ENCODE measurements at places on chromosomes 2 and 18.

GRCh38 chr2:181977661-181978350 is 7.8 kb upstream of the PPP1R1C start:
- DNase-seq, result no peak

DNA sequence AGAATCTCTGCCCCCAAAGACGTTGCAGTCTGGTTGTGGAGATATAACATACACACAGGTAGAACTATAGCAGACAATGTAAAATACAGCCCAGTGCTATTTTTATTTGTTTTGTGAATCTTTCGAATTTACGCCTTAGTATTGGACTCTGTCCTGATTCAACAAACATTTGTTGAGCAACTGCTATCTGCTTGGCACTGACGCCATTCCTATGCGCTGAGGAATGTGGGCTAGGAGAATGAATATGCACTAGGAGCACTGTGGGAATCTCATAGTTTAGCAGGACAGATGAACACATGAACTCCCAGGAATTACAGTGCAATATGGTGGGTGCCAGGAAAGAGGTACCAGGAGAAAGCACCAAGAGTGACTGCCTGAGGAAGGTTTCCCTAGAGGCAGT is 181.7 kb upstream of the SIX3 start:
- no peak for DNase-seq

DNA sequence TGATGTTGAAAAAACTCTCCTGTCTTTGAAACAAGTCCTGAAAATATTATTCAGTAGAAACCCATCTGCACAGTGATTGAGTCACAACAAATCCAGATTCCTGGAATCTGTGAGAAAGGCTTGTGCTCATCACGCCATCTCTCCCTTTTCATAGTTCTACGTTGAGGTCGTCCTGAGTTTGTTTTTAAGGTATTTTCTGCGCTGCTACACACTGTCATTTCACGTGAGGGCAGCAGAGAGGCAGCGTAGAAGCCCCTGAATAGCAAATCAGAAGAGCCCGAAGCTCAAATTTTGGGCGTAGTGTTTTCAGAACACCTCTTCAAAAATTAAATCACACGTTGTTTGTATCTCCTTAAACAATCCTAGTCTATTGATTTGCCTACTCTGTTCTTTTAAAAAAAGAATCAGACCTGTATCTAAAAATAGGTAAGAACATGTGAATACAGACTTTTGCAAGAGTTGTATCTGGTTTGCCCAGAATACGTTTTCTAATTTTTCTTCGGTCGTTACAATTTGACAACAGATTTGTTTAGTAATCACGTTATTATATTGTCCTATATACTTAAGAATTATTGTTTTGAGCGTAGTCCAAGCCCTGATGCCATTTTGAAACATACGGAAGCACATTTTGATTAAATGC is 61.6 kb upstream of the SLC38A11 start:
- peak; percentile 27 for DNase-seq

DNA sequence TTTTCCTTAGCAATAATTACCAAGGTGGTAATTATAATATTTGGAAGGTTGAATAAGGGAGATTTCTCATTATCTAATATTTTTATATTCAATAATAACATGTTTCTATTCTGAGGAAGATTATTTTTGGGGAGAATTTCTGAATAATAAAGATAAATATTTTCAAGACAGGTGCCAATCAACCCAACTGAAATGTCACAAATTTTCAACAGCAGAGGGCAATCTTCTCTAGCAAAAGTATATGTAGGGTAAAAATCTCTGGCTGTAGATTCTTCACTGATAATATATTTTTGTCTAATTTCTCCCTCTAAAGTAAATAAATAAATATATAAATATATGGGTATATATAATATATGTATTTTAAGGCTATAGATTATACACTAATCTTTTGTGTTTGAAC is 1187.2 kb upstream of the CRIM1 start:
- DNase-seq, result no peak

DNA sequence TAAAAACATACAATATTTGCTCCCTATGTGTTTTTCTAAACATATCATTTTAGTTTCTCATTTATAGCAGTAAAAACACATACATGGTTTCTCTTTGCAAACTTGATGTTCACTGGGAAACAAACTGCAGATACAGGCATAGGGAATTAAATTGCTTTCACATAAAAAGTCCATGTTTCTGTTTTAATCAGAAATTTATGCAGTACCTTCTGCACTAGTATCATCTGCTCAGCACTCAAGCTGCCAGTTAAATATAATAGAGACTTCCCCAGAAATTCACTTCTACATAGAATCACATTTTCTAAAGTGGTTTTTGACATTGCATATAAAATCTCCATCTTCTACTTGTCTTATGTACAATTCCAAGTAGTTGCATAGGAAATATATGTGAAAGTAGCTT is 1107.3 kb upstream of the NRXN1 start:
- no peak for DNase-seq

- DNase-seq, result no peak
Measured at GRCh38 chr2:104577143-104577542, 276.8 kb upstream of the POU3F3 start.

DNA sequence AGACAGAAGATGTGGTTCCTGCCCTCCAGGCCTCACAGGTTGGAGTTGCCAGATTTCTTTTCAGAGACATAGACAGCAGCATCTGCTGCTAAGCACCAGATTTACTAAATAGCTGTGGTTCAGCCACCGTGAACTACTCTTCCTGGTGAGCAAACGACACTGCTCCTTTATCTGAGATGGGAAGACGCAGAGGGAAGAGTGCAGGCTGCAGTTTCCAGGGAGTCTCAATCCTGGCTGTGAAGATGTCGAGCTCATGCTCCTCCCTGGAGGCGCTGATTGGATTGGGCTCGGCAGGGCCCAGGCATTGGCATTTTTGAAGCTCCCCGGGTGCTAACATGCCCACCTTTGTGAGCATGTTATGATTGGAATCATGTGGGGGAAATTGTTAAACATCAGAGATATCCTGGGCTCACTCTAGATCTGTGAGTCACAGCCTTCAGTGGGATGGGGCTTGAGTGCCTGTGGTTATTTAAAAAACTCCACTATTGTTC is 314.8 kb downstream of the TSN start:
- DNase-seq, result no peak

DNA sequence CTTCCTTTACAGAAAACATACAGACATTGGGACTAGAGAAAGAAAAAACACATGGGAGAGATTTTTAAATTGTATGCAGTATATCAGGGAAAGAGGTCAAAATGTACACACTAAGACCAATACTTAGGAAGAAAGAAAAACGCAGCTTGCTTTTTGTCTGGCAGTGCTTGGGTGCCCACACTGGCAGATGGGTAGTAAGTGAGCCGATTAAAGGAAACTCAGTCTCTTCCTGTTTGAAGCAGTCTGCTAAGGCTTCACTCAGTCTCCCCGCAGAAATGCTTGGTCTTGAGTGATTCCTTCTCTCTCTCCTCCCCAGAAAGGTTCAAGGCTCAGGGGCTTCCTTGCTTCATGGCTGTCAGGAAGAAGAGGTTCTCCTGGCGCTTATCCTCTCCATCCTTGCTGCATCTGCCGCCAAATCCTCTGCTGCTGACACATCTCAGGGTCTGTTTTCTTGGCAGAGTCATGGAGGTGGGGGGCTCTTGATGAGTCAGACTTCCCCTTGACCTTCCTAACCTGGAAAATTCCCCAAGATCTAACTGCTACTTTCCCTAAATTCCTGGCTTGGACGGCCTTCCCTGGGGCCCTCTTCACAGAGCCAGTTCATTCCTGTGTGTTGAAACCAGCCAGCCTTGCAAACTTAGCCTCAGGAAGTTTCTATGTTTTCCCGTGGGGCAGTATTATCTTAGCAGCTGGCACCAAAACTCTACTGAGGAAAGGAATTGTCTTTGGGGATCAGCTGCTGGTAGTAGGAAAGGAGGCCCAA is 10.5 kb upstream of the TMSB10 start:
- DNase-seq, result no peak

DNA sequence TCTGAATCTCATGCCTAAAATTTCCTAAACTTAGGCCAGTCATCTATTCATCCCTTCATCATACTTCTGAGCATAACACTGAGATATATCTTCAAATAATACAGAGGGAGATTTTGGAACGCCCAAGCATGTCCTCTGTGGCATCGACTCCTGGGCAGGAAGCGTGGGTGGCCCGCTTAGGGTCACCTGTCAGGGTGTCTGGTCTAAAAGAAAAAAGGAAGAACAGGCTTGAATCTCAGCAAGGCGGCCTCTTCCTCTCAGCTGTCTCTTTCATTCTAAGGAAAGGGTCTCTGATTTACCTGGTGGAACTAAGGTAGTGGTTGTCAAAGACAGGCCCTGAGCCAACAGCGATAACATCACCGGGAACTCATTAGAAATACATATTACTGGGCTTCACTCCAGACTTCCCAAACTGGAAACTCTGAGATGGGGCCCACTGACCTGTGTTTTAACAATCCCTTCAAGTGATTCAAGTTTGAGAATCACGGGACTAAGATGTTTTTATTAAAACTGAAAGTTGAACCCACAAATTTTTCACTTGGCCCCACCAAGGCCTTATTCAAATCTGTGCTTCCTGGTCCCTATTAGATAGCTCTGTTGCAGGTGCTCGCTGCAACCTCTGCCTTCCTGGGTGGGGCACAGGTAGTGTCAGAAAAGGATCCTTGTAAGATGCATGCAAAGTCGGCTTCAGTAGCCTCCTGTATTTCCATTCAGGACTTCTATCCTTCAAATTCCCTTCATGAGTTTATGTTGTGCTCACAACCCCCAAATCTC is 162.3 kb upstream of the CCDC68 start:
- no peak for DNase-seq

DNA sequence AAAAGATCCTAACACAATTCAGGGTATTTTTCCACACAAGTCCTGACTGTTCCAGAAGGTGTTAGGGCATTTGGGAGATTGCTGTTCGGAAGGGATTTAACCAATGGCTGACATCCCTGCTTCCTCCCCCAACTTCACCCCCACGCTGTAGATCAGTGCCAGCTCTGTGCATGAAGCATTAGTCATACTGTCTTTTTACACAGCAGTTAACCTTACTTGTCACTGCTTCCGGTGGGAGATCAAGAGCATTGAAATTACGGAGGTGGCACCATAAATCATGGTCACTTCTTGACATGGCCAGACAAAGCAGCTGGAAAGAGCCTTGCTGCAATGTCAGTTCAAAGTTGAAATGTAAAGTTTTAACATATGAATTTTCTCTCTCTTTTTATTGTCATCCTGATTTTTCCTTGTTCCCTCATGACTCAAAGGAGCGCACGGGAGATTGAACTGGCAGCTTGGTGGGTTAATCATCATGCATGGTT is 70.2 kb downstream of the HRH4 start:
- peak; percentile 79 for DNase-seq

DNA sequence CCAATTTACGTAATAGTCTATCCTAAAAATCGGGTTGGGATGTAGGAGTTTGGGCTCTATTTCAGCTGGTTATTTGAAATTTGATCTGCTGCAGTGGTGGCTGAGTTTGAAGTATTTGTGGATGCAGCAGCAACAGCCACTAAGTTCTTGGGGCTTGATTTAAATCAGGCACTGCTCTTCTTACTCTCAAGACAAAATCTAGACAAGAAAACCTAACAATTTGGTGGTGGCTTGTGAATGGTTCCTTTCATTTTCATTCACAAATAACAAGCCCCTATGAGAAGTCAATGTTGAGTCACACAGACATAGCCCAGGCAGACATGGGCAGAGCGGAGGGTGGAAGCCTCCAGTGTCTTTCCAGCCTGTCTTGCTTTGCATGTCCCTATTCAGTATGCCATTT is 199.3 kb downstream of the LTBP1 start:
- peak; percentile 28 for DNase-seq

DNA sequence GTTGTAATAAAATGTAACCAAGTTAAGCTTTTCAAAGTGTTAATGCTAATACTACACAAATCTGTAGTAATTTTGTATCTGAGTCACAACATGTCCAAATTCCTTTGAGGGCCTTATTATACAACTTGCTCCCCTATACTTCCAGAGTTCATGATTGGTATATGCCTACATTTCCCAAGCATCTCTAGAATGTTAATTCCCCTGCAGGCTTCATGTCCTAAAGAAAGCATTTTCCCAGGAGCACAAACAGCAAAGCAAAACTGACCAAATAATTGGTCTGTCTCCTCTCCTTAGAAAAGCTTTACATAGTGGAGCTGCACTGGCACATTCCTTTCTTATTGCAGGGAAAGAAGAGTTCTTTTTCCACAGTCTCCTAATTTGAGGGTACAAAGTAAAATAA is 3.7 kb downstream of the ALS2 start:
- DNase-seq, result no peak

GRCh38 chr2:175964195-175964594 is 37.9 kb downstream of the LNPK start:
- no peak for DNase-seq

GRCh38 chr18:3508576-3509549 is 58.9 kb downstream of the TGIF1 start:
- peak; percentile 45 for DNase-seq

- no peak for DNase-seq
Measured at GRCh38 chr2:86337244-86337835, at the start of gene REEP1. Gene REEP1, minus strand, starts transcription at chr2:86337626. Its CDS starts 116 bp downstream, at chr2:86337510.

DNA sequence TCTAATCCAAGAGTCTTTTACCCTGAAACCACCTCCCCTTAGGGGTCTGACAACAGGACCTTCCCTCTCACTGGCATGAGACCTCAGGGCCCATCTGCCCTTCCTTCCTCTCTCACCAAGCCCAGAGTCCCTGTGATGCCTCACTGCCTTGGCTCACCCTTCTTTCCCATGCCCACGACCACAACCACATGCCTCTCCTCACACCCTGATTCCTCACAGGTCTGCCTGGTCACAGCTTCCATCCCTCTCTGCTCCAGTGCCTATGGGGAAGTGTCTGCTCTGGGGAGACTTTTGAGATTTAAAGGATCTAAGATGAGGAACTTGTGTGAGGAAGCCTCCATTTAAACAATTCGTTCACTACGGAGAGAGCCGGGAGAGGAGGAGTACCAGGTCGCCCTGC is 98.9 kb upstream of the SH3BP4 start:
- DNase-seq, result no peak

GRCh38 chr18:11078491-11078890 is 70.9 kb downstream of the PIEZO2 start:
- no peak for DNase-seq

GRCh38 chr2:8242739-8243138 is 439.1 kb upstream of the ID2 start:
- DNase-seq, result no peak

GRCh38 chr2:43309935-43310334 is 83.5 kb upstream of the ZFP36L2 start:
- no peak for DNase-seq

- peak; percentile 87 for DNase-seq
Measured at GRCh38 chr2:223725494-223725893, 111.9 kb downstream of the AP1S3 start.

- no peak for DNase-seq
Measured at GRCh38 chr2:112343827-112344585, 68.6 kb downstream of the ZC3H6 start.

- DNase-seq, result no peak
Measured at GRCh38 chr18:58813105-58813504, 51.6 kb upstream of the ZNF532 start.

GRCh38 chr2:23631389-23631788 is 246.4 kb downstream of the KLHL29 start:
- DNase-seq, result no peak

- DNase-seq, result no peak
Measured at GRCh38 chr2:118186858-118187254, 98.6 kb downstream of the INSIG2 start.

- no peak for DNase-seq
Measured at GRCh38 chr18:11392980-11393885, 216.2 kb upstream of the SLC35G4 start.
